Sciatic nerve (tissue), 2 donors: ENCODE measurements at places on chromosomes 3 and 15.
A peak's percentile ranks its signal among the peaks of the same experiment; 100 is the strongest.

DNA sequence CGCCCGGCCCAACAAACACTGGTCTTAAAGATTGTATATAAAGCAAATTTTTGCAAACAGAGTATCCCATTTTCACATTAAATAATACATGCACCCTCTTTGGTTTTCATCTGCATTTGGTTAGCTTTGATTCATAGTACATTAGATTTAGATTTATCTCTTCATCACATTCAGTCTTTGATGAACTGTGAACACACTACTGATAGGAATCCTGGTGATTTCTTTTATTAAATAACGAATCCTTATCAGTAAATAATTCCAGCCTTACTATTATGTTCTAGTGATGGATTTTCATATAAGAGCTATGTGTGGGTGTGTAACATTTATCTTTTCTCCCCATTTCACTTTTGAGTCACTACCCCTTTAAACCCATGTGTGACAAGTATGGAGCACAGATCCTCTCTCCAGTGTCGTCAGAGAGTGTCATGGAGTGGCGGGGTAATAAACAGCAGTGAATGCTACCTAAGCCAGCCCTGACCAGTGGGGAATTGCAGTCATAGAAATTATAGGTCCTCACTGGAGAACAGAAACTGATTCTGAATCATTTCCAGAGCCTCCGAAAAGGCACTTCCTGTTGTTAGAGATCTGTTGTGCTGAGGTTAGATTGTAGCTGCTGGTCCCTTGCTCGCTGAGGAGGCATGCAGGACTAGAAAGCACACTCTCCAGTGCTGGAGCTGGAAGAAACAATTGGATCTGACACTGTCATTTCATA is 22.0 kb downstream of the SLC7A14 start:
- no peak for DNase-seq

- no peak for DNase-seq
Observed at GRCh38 chr3:185382154-185382553, 19.2 kb downstream of the MAP3K13 start.

- DNase-seq, result no peak
Observed at GRCh38 chr3:69090021-69090420, 5.3 kb downstream of the ARL6IP5 start.

DNA sequence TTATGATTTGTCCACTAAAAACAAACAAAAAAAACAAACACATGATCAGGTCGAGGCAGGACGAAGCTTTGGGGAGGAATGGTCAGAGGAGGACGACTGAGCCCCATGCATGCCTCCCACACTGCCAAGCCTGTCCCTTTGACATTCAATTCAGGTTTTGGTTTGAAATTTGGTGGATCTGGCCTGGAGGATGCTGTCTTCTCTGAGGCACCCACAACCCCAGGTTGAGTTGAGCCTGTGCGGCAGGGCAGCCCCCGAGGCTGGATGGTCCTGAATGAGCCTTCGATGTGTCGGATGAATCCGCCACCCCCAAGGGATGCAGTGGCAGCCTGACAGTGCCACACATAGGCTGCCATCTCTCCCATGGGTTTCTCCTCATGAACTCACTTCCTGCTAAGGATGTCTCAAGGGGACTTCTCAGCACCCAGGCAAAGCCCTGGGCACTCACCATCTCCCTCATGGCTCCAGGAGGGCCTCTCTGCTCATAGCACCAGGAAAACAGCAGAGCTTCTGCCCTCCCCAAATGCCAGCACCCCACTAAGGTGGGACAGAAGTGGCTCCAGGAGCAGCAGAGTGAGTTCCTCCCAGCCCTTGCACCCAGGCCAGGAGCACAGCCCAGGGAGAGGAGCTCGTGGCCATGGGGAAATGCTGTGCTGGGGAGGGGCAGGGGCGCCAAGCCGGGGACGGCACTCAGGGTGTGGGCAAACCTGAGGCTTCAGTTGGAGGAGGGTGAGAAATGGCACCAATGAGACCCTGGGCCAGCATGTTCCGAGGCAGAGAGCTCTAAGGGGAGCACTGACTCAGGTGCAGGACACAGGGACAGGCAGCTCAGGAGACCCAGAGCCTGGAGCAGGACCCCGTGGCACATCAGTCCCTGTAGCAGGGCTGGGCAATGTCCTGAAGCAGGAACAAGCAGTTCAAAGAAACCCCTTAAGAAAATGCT is 18.5 kb downstream of the PRR23E start:
- DNase-seq, result no peak

DNA sequence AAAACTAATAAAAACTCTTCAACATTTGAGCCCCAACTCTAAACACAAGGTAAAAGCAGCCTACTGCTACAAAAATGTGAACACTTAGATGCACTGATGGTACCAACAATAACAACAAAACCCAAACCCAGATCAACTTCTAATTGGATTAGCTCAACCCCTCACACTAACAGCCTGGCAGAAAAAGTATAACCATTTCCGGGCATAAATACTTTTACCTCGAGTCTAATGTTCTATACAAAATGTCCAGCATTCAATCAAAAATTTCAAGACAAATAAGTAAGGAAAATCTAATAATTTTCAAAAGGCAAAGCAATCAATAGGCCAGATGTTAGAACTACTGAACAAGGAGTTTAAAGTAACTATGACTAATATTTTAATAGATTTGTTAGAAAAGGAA is 303.3 kb downstream of the ARRDC4 start:
- DNase-seq, result no peak

GRCh38 chr3:78494851-78495250 is 1272.9 kb downstream of the ROBO1 start:
- no peak for DNase-seq

DNA sequence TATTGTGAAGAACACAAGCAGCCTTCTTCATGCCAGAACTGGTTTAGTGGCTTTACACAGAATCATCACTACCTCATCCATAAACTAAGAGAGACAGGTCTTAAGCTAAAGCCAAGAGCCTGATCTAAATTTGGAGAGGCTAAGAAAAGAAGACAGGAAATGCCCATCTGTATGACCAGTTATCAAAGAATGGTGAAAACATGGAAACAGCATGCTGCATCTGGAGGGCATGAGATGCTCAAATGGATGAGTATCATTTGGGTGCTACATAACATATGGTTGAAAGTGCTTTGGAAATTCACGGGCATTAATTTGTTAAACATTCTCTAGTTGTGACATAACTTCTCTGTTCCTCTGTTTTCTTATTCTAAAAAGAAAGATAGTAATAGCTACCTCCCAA is 112.5 kb downstream of the CPNE4 start:
- no peak for DNase-seq

- no peak for DNase-seq
Observed at GRCh38 chr15:64621056-64621455, 154.3 kb downstream of the RBPMS2 start.

- DNase-seq, result no peak
Observed at GRCh38 chr15:64398575-64398974, 10.9 kb downstream of the TRIP4 start.

- no peak for DNase-seq
Observed at GRCh38 chr3:182479419-182480336, 313.6 kb upstream of the ATP11B start.

DNA sequence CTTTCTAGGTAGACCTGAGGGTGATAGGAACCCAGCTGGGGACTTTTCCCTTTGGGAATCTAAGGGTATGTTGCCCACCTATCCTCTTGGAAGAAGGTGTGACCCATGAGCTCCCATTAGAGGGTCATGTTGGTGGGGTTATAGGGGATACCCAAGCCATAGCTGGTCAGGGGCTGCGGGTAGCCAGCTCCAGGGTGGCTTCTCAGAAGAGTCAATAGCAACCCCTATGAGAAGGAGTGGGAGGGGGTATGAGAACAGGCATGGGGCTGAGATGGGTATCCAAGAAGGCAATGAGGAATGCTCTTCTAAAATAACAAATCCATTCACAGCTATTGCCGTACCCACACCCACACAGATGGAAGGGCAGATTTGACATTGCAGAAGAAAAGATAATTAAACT is 217.8 kb downstream of the UACA start:
- DNase-seq, result no peak

DNA sequence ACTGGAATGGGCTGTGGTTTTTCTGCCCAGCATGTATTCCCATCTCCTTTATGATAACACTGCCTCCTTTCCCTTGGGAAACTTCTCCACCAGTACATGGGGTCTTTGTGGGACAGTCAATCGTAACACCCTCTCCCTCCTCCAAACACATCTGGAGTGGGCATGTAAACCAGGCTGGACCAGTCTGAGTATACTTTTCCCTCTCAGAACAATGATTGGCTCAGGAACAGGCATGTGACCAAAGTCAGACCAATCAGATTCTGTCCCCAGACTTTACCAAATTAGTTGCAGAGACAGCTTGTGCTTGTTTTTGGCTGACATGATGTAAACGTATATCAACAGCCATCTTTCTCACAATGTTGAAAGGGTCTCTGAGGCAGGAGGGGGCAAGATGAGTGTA is 97.1 kb upstream of the CRBN start:
- DNase-seq, result no peak

- DNase-seq, result no peak
Observed at GRCh38 chr3:63908081-63908736, 4.0 kb downstream of the SCAANT1 start.

GRCh38 chr15:41331833-41332193 is 578 bp downstream of the OIP5 start:
- DNase-seq, result no peak

DNA sequence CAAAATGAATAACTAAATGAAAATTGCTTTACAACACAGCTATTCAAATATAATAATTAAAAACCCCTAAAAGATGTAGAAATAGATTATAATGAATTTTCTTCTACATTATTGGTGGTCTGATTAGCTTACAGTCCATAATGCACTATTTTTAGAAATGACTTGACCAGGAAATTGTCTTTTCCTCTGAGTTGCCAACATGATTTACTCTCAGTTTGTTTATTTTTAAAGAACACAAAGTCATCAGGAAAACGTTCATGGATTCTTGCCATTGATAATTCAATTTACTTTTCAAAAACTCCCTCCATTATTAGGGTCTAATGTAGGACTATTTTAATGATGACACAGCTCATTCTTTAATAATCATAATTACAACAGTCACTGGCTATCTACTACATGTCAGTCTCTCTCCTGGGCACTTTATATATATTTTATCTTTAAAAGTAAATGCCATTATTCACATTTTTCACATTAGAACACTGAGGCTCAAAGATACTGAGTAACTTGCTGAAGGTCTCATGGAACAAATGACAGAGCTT is 1.1 kb downstream of the TM4SF18 start:
- no peak for DNase-seq

- DNase-seq, result no peak
Observed at GRCh38 chr3:185843126-185843525, 18.3 kb upstream of the IGF2BP2 start.

- DNase-seq, result no peak
Observed at GRCh38 chr3:13072239-13072599, 1.0 kb downstream of the IQSEC1 start.

DNA sequence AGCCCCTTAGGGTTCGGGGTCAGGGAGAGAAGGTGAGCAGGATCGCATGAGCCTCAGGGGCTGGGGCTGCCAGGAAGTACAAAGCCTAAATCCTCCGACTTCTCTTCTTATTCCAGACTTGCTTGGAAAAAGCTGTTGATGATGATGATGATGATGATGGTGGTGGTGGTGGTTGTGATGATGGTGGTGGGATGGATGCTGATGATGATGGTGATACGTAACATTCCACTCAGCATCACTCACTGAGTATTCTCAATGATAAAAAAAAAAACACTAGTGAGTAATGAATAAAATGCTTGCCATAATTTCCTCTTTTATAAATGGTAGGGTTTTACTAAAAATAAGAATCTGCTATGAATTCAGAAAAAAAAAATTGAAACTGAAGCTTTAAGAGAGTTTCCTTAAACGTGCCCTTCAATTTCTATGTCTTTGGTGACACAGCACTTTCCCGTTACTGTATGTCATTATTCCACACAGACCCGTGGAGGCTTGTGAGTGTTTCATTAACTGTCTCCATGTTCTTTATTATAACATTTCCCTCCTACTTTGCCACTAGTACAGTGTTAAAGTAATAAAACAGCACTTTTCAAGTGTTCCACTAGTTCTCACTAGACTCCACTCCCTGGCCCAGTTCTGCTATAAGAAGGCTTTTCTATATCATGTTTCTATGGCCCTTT is 5.4 kb upstream of the ACAN start:
- DNase-seq, result no peak

DNA sequence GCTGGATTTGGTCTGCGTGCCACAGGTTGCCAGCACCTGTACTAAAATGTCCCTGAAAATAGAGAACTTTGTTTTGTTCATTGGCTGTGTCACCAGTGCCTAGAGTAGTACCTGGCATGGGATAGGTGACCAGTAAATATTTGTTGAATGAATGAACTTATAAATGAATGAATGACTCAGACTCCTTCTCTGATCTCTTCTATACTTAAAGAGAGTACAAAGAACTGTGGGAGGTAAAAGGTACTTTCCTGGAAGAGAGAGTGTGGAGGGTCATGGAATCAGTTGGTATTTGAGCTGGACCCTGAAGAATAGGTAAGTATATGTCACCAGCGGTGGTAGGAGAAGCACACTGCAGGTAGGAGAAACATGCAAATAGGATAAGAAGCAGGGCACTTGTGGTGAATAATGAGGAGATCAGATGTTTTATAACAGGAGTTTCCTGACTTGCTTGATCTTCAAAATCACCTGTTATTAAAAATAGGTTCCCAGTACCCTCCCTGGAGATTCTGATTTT is 149.4 kb downstream of the LPP start:
- DNase-seq, result no peak

- no peak for DNase-seq
Observed at GRCh38 chr3:150462108-150462507, 54.0 kb downstream of the TSC22D2 start.

DNA sequence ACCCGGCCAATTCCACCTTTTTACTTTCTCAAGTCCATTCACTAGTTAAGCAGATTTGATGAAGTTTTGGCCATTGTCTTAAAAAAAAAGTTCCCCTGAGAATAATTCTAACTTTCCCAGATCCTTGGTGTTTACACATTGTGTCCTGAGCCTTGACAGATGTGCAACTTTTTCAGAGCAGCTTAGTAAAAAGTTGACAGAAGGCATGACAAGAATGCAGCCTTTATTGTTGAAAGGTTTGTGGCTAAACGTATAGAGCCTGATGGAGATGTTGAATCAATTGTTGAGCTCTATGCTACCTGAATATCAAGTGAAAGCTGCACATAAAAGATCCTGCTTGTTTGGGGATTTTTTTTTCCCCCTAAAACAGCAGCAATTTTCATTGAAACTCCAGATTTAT is 75.3 kb upstream of the CMTM7 start:
- no peak for DNase-seq

- DNase-seq, result no peak
Observed at GRCh38 chr3:140629357-140630137, 48.3 kb upstream of the TRIM42 start.

DNA sequence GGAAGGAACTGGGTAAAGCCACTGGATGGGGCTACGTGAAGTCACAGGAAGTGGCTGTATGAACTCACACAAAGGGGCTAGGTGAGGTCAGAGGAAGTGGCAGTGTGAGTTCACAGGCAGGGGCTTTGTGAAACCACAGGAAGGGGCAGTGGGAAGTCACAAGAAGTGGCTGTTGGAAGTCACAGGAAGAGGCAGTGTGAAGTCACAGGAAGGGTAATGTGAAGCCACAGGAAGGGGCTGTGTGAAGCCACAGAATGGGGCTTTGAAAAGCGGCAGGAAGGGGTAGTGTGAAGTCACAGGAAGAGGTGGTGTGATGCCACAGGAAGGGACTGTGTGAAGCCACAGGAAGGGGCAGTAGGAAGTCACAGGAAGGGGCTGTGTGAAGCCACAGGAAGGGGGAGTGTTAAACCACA is 34.6 kb downstream of the GASK1A start:
- peak; percentile 4 for DNase-seq

GRCh38 chr3:10463533-10464434 is 41.6 kb downstream of the ATP2B2 start:
- DNase-seq, result no peak

- DNase-seq, result no peak
Observed at GRCh38 chr3:42080453-42080872, 10.7 kb upstream of the TRAK1 start.
